Myocyte (in vitro differentiated cells): ENCODE measurements at places on chromosomes 5 and 9. TPM values are rescaled to one million over a fixed set of nuclear protein-coding genes. Genes with fewer than 3 reads are reported as not detected.

Gene VCAN
- 137 and 177 TPM in 2 replicates for total RNA-seq

Gene CTNNAL1
- total RNA-seq = 45.6 and 93.6 TPM in 2 replicates

Gene DDX4
- not detected in 2 replicates for total RNA-seq

Gene CDC20B
- not detected in 2 replicates for total RNA-seq

Gene OR1Q1
- not detected in 2 replicates for total RNA-seq

Gene KIF24
- 2.0 and 2.1 TPM in 2 replicates for total RNA-seq

Gene SLC34A3
- 0.56 and 0.62 TPM in 2 replicates for total RNA-seq

Gene DOK3
- total RNA-seq = 21.7 and 29.3 TPM in 2 replicates

Gene NDFIP1
- 57.2 and 59.8 TPM in 2 replicates for total RNA-seq

Gene SLC34A1
- not detected in 2 replicates for total RNA-seq

Gene PCDHGA7
- total RNA-seq = 1.1 and 2.3 TPM in 2 replicates

Gene CCDC171
- total RNA-seq = 1.1 and 1.5 TPM in 2 replicates

Gene GCNT1
- 0.70 and 2.2 TPM in 2 replicates for total RNA-seq

Gene NRARP
- 1.2 and 2.0 TPM in 2 replicates for total RNA-seq

Gene FOXD4L3
- total RNA-seq = not detected in 2 replicates

GRCh38 chr9:86406366-86406765 is 52.2 kb upstream of the TUT7 start:
- DNase-seq = peak; percentile 69

GRCh38 chr5:147360816-147361215 is 126.0 kb downstream of the STK32A start:
- no peak for DNase-seq

GRCh38 chr9:88979791-88980190 is 11.5 kb upstream of the S1PR3 start:
- no peak for DNase-seq

DNA sequence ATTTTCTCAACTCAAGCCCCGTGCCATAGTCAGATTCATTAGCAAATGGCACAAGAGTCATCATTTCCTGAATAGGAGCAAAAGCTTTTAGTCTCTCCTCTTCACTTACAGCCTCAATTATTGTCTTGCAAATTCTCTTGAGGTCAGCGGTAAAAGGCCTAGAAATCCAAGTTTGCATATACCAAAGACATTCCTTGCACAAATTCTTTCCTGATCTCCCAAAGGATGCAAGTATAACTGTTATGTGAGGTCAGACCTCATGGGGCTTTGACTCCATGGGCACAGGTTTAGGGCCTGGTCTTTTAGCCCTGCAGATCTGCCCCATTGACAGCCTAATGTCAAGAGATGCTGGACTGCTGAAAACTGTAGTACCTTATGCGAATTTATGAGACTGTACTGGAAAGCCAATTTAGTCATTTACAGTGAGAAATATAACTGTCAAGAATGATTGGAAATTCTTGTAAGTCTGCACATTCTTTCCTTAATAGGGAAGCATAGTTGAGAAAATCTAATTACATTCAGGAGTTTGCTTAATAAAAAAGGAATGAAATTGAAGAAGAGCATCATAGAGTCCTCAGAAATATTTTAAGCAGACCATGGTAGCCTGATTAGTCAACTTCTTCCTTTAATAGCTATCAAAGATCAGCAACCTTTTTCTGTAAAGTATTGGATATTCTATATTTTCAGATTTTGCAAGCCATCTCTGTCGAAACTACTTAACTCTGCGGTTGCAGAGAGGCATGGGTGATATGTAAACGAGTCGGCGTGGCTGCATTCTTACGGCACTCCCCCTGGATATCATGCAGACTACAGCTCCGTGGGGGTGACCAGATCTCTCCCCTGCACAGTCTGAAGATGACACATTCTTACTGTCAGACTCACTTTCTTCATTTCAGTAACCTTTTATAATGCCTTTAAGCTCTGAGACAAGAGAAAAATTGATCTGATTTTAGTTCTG is 45.2 kb downstream of the GCNT4 start:
- no peak for DNase-seq

DNA sequence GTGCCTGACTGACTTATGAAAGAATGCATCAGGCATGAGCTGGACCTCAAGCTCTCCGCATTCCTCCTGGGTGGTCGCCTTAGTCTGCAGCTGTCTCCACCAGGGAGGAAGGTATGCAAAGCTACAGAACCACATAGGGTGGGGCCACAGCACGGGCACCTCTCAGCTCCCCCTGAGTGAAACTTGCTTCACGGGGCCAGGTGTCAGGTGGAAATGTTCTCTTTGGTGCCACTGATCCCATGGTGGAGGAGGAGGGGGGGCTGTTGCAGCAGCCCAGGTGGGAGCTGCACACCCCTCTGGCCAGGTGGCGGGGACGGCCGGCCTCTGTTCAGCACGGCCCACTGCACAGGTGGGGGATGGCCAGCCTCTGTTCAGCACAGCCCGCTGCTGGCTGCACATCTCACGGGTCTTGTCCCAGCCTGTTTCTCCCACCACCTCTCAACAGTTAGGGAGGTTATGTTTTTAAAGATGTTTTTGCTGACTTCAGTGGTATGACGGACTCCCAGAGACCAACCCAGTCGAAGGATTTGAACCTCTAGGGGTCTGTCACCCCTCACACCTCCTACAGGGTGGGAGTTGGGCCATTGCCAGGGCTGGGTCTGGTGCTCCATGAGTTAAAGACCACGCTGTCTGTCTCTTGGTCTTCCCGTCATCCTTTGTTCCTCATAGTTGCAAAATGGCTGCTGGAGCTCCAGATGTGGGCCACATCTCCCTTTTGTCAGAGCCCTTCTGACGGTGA is 34.3 kb downstream of the MRPL36 start:
- DNase-seq = no peak

- no peak for DNase-seq
Measured at GRCh38 chr9:71303351-71303750, 181.9 kb upstream of the TRPM3 start.

DNA sequence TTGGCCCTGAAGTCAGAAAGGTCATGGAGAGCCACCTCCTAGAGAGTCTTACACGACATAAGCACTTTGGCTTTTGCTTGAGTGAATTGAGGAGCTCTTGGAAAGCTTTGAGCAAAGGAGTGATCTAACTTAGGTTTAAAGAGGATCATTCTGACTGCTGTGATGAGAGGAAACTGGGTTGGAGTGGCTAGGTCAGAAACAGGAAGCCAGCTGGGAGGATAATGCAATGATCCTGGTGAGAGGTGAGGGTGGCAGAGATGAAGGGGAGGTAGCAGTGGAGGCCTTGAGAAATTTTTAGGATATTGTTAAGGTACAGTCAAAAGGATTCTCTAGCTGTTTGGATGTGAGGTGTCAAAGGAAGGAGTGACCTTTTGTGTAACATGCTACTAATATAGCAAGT is 32.2 kb upstream of the ROPN1L start:
- DNase-seq = no peak

GRCh38 chr5:2562036-2562435 is 189.4 kb downstream of the IRX2 start:
- DNase-seq = no peak

DNA sequence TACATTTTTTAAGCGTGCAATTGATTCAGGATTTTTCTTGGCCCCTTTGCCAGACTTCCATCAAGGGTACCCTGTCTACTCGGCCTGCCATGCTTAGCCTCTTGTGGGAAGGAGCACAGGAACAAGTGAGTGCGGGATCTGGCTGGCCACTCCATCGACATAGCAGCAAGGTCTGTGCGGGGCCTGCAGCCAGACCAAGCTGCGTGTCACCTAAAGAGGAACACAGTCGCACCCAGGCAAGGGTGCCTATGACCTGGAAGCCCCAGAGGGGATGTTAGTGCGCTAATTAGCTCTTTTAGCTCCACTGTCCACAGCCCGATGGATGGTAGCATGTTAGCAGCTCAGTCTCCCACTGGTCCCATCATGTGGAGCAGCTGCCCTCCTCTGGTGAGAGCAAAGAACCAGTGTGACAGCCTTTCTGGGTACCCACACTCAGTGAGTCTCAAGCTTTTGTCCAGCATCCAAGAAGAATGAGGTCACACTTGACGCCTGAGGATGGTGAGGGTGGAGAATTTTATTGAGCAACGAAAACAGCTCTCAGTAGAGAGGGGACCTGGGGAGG is 38.7 kb downstream of the FTMT start:
- no peak for DNase-seq

DNA sequence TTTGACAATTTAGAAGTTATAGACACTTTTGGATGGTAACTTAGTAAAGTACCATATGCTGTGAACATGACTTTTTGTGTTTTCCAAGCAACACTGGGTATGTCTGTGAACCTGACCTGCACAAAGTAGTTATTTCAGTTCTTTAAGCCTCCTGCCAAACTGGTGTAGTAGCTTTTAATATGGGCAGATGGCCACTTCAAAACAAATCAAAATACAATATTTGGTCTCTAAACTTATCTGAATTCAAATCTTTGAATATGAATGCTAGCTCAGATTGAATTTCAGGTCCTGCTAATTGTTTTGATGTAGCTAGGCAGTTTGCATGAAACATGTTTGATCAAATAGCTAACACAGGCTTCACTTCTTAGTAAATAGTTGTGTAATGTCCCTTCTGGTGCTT is 1176.7 kb upstream of the CDH9 start:
- no peak for DNase-seq

DNA sequence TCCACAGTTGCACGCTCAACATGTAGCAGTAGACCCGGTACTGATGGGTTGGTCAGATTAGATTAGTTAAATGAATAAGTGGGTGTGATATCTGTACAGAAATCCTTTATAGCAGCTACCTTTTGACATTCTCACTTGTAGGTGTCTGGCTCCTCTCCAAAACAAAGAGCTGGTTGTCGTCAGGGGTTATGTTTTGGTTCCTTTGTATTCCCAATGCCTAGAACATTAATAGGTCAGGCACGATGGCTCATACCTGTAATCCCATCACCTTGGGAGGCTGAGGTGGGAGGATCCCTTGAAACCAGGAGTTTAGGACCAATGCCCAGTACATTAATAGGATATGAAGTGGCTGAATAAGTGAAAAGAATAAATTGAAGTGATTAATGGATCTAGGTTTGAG is 182.1 kb downstream of the SNCAIP start:
- DNase-seq = no peak

GRCh38 chr5:32311404-32312196 is 1.1 kb downstream of the MTMR12 start:
- no peak for DNase-seq

- peak; percentile 70 for DNase-seq
Measured at GRCh38 chr9:89597711-89598362, 7.0 kb upstream of the GADD45G start.

GRCh38 chr9:7542126-7542525 is 257.5 kb downstream of the DMAC1 start:
- DNase-seq = no peak

DNA sequence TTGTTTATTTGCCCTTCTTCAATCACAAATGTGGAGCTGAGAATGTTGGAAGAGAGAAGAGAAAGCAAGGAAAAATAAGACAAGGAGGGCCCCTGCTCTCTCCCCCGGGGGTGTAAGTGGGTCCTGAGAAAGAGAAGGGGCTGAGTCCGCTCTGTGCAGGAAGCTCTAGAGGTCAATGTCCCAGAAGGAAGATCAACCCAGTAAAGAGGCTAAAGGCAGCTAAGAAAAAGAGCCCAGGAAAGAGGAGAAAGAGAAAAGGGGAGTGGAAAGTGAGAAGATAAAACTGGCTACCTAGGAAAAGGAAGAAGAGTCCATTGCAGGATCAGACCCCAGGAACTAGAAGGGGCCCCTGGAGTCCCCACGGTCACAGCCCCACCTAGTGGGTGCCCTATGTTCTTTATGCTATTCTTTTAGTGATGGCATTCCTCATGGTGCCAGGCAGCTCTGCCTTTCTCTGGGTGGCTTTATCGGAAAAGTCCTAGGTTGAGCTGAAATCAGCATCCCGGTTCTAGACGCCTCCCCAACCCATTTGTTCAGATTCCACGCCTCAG is 583.4 kb downstream of the ACTL7B start:
- peak; percentile 84 for DNase-seq

DNA sequence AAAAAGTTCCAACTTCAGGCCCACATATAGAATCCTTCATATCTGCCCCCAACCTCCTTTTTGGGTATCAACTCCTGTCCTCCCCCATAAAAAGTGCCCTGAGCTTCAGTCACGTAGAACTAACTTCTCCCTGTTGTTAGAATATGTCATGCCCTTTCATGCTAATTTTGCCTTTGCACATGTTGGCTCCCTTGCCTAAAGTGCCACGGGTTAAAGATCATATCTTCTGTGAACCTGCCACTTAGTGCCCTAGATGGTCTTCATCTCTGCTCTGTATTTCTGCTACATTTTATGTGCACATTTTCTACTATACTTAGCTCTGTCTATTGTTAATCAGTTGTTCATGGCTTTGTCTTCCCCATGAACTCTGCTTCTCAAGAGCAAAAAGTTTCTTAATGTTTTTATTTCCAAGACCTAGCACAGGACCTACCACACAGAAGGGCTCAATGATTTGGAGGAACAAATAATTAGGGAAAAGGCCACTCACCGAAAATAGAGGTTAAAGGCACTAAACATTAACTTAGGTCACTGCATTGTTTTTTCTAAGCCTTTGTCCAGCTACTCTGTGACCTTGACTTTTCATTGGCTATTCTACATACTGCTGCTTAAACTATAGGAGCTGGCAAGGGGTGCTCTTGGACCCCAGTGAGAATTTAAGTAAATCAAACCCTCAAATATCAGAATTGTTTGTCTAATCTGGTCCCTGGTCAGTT is 94.3 kb downstream of the ARSB start:
- DNase-seq = no peak

DNA sequence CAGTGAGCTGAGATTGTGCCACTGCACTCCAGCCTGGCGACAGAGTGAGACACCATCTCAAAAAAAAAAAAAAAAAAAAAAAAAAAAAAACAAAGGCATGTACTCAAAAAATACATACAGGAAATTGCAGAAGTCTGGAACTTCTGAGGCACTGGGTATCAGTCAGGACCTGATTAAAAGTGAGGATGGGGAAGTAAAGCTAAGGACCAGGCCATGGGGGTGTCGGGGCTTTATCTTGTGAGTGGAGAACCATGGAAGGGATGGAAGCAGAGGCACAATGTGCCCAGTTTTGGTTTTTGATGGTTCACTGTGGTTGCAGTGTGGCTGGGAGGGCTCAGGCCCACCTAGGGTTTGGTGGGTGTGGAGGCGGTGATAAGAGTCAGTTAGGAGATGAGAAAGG is 212.7 kb upstream of the PIK3R1 start:
- no peak for DNase-seq

GRCh38 chr9:19946441-19947109 is 157.7 kb upstream of the SLC24A2 start:
- DNase-seq = peak; percentile 64

- no peak for DNase-seq
Measured at GRCh38 chr5:14882658-14883580, 11.3 kb upstream of the ANKH start.

GRCh38 chr9:127245637-127246164 is 18.9 kb upstream of the GARNL3 start:
- DNase-seq = no peak

DNA sequence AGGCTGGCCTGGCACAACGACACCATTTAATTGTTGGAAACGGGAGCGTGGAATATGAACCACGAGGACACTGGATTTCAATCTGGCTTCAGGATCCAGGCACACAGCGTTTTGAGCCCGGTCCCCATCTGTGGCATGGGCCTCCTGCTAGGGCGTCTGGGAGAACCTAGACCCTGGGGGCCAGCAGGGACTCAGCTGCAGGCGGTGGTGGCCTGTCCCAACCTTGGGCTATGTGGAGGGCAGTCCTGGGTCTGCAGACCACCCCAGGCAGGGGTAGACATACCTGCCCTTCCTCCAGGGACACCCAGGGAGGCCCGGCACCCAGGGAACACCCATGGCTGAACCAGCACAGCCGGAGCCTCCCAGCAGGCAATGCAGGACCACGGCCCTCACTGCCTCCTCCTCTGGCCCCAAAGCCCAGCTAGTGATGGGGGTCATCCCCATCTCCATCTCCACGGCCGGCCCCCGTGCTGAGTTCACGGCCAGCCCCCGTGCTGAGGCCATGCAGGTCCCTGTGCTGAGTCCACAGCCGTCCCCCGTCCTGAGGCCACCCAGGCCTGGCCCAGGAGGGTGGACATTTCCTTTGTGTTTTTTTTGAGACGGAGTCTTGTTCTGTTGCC is 18.5 kb upstream of the UBAC1 start:
- DNase-seq = no peak
